ENCODE measurements at places on chromosomes 11 and 22. TPM values are rescaled to one million over a fixed set of nuclear protein-coding genes. Genes with fewer than 3 reads are reported as not detected.
A peak's percentile ranks its signal among the peaks of the same experiment; 100 is the strongest.

OR56A4 gene
- not detected for polyA plus RNA-seq

HBB gene
- polyA plus RNA-seq: 175 TPM

TUBA8 gene
- polyA plus RNA-seq: 1.9 TPM

OR8H2 gene
- polyA plus RNA-seq: not detected

OR10G8 gene
- polyA plus RNA-seq: not detected

DNA sequence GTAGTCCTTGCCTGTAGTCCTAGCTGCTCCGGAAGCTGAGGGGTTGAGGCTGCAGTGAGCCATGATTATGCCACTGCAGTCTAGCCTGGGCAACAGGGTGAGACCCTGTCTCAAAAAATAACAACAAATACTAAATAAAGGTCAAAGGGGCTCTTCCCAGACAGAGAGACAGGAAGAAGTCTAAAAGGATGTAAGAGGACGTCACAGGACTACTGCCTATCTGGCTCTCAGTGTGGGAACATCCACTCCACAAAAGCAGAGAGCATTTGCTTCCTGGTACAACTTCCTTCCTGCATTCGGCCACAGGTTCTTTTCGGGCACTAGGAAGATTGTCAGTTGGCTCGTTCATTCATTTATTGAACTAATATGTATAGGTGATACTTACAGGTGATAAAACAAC lies 110.6 kb downstream of the SGSM3 start:
- no peaks in the 10 kb centered on the region for H3K4me1 ChIP-seq
- no peak overlapping the region for H3K4me3 ChIP-seq
- no peaks in the 10 kb centered on the region for H3K36me3 ChIP-seq

GRCh38 chr11:73308961-73309919 lies 1.2 kb downstream of the ARHGEF17 start:
- peak overlapping the region; percentile 94 for H3K27ac ChIP-seq
- peaks cover 48% of the 10 kb centered on the region for H3K4me1 ChIP-seq
- DNase-seq: peak; percentile 79
- H3K4me3 ChIP-seq: peak overlapping the region; percentile 68
- peaks cover 28% of the 10 kb centered on the region for H3K36me3 ChIP-seq

- no peak for DNase-seq
- H3K36me3 ChIP-seq: no peaks in the 10 kb centered on the region
Measured at GRCh38 chr11:32033491-32033890, 57.4 kb upstream of the RCN1 start.

GRCh38 chr22:41862530-41863266 lies 29.8 kb downstream of the SREBF2 start:
- no peaks in the 10 kb centered on the region for H3K27me3 ChIP-seq
- H3K4me1 ChIP-seq: peaks cover 20% of the 10 kb centered on the region
- no peak for DNase-seq
- no peak overlapping the region for H3K4me3 ChIP-seq

- H3K27me3 ChIP-seq: no peaks in the 10 kb centered on the region
- H3K4me3 ChIP-seq: peak overlapping the region; percentile 99
- no peak for DNase-seq
- peaks cover 75% of the 10 kb centered on the region for H3K4me1 ChIP-seq
- H3K27ac ChIP-seq: peak overlapping the region; percentile 92
Measured at GRCh38 chr11:62544581-62545436, 1.8 kb downstream of the AHNAK start.

DNA sequence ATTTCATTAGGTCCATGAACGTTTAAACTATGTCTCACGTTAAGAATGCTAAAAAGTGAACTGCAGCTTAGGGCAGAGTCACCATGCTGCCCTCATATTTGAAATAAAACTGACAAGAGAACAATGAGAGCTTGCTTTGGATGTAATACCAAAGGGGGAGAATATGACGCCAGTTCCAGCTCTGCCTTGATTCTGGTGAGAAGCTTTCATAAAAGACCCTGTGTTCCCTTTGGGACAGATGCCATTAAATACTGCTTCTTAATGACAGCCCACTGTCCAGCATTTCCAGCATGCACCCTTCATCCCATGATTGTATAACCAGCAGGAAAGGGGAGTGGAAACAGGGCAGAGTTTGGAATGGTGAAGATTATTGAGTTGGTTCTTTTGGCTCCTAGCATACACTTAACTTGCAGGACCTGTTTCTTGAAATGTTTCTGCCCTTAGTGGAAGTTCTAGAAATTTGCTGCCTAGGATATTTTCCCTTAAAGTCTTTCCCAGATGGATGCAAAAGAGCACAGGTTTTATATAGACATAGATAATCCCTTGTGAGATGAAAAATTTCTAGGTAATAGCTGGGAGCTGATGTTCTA lies 139.3 kb upstream of the LDLRAD3 start:
- no peak for DNase-seq
- H3K27me3 ChIP-seq: no peaks in the 10 kb centered on the region
- H3K27ac ChIP-seq: no peak overlapping the region
- H3K4me1 ChIP-seq: no peaks in the 10 kb centered on the region
- H3K4me3 ChIP-seq: no peak overlapping the region

DNA sequence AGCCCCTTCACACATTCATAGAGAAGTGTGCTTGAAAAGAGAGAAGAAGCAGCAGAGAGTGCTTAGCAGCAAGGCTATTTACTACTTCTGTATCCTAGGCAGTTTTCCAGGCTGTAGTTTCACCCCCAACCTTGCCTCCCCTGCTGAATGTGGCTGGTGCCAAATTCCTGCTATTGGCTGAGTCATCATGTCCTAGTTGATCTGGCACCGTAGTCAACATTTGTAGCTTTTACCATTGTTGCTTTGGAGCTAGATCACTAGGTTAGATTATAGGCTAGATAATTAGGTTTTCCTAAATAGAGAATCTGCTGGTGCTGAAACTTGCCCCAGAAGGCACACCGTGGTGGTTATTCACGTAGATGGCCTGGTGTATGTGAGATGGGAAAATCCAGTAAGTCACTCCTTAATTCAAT lies 32.7 kb downstream of the ARHGAP42 start:
- peak overlapping the region; percentile 20 for H3K27ac ChIP-seq
- no peak overlapping the region for H3K4me3 ChIP-seq
- H3K4me1 ChIP-seq: peaks cover 3% of the 10 kb centered on the region
- H3K27me3 ChIP-seq: no peaks in the 10 kb centered on the region
- no peak for DNase-seq
- no peaks in the 10 kb centered on the region for H3K36me3 ChIP-seq

DNA sequence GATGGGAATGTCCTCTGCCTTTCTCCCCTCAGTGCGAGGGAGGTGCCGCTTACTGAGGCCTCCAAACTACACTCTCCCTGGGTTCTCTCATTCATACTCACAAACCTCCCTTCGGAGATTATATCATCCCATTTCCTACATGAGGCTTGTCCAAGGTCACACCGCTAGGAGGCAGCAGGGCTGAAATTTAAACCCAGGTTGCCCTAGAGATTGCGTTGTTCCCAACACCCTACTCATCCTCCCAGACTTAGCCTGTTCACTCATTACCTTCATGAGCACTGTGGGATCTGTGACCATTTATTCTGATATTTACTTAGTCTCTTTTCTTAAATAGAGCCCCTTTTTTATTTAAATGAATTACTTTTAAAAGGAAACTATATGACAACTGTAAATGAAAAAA lies 31.1 kb downstream of the SDHAF2 start:
- no peaks in the 10 kb centered on the region for H3K4me1 ChIP-seq
- no peak overlapping the region for H3K27ac ChIP-seq
- no peak overlapping the region for H3K4me3 ChIP-seq
- no peaks in the 10 kb centered on the region for H3K27me3 ChIP-seq
- H3K36me3 ChIP-seq: peaks cover 2% of the 10 kb centered on the region

DNA sequence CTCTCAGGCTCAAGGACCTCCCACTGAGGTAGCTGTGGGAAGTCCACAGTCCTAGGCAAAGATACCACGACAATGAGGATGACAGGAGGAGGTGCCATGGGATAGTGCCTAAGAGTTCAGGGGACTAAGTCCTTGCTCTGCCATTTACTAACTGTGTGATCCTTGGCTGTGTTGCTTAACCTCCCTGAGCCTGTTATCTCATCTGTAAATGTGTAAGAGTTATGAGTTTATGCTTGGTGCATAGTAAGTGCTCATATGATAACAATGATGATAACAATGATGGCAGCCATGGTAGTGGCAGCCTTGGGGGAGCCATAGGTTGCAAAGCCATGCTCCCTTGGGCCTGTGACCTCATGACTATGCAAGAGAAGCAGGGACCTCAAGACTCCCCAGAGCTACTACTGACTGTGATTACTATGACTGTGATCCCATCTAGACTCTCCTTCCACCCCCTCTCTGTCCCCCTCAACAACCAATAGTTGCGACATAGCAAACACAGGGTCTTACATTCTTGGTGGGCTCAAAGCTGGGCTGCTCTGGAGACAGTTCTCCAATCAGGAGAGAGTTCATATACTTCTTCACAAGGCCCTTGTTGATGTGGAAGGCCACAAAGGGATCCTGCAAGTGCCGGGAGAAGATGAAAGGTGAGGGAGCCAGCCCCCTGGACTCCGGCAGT lies 3.9 kb downstream of the FADS1 start:
- H3K27ac ChIP-seq: no peak overlapping the region
- peaks cover 26% of the 10 kb centered on the region for H3K4me1 ChIP-seq
- peaks cover 9% of the 10 kb centered on the region for H3K36me3 ChIP-seq
- DNase-seq: peak; percentile 78
- no peak overlapping the region for H3K4me3 ChIP-seq

DNA sequence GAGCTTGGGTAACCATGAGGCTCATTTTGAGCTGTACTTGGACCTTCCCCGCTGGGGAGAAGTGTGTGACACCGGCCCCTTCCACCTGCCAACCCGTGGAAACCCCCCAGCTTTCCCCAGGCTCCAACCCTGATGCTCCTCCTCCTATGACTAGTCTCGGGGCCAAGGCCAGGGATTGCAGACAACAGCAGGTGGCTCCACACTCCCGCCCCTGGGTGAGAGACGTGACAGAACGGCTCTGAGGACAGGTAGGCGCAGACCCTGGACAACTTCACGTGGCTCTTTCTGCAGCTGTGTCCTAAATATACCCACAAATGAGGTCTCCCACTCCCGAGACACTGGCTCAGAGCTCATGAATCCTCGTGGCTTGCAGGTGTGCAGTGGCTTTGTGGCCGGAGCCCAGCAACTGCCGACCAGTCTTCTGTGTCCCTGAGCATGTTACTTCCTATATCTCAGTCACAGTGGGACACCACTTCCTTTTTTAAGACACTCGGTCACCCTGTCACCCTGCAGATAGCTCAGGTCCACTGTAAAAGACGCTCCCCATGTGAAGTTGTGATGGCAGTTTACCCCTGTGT lies 55.2 kb downstream of the NECTIN1 start:
- peak; percentile 54 for DNase-seq
- peaks cover 46% of the 10 kb centered on the region for H3K36me3 ChIP-seq
- H3K27ac ChIP-seq: no peak overlapping the region
- no peaks in the 10 kb centered on the region for H3K27me3 ChIP-seq
- no peak overlapping the region for H3K4me3 ChIP-seq

DNA sequence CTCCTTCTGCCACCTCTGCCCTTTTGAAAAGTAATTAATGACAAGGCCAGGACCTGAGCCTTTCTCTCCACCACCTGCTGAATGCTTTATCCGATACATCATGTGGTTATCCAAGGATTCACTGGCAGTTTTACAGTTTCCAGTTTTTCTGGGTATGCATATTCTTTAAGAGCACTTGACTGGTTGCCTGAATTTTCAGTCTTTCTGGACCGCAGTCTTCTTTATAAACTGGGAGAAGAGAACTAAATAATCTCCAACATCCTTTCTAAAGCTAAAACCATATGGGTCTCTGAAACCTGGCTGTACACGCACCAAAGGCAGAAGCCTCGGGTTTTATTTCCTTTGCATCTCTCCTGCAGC lies 65.1 kb downstream of the BTG4 start:
- no peak overlapping the region for H3K27ac ChIP-seq
- no peak for DNase-seq
- no peaks in the 10 kb centered on the region for H3K4me1 ChIP-seq
- H3K4me3 ChIP-seq: no peak overlapping the region

GRCh38 chr11:22922672-22923071 lies 62.4 kb upstream of the CCDC179 start:
- H3K4me3 ChIP-seq: no peak overlapping the region
- peak overlapping the region; percentile 32 for H3K27ac ChIP-seq
- H3K36me3 ChIP-seq: no peaks in the 10 kb centered on the region

DNA sequence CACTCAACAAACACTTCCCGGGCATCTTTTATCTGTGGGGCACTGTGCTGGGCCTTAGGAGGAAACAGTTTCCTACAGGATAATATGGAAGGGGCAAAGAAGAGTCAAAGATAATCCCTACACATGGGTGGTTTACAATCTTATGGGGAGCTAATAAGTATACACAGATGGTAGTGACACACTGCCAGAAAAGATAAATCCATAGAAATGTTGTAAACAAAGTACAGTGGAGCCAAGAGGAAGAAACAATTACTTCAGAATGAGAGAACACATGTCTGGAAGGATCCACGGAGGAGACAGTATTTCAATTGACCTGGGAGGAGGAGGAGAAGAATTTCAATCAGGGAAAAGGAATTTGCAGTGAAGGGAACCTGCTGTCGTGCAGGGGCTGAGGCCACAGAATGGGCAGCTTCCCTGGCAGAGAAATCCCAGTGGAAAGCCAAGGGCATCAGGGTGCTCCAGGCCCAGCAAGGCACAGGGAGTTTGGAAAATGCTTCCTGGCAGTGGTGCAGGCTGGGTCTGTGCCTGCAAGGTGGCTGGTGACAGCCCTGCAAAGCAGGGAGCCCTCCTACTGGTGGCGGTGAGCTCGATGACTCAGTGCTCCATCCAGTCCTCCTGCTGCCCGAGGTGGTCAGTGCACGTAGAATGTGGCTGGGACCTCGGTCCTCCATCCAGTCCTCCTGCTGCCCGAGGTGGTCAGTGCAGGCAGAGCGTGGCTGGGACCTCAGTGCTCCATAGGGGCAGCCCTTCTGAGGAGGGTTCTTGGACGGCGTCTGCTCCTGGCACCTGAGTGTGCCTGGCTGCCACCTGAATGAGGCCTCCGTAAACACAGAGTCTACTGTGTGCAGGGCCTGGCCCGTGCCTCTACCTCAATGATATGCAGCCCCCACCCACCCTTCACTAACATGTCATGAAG lies 444.3 kb upstream of the B3GAT1 start:
- H3K27me3 ChIP-seq: no peaks in the 10 kb centered on the region
- no peaks in the 10 kb centered on the region for H3K36me3 ChIP-seq
- no peak for DNase-seq
- no peak overlapping the region for H3K4me3 ChIP-seq
- no peak overlapping the region for H3K27ac ChIP-seq
- H3K4me1 ChIP-seq: no peaks in the 10 kb centered on the region

DNA sequence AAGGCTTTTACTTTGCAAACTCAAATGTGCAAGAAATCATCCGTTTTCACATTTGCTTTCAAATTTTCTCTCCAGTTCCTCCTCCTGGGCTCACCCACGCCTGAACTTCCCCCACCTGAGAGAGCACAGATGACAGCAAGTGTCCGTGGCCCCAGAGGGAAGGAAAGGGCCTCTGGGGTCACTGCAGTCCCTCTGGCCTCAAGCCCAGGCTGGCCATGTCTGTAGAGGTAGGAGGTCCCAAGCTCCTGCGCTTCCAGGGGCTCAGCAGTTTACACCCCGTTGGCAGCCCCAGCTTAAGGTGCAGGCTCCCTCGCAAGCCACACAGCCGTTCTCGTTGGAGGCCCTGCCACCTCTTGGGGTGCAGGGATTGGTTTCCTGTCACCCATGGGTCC lies 40.5 kb upstream of the PRDM11 start:
- peaks cover 52% of the 10 kb centered on the region for H3K4me1 ChIP-seq
- H3K27ac ChIP-seq: peak overlapping the region; percentile 79
- no peak for DNase-seq
- H3K36me3 ChIP-seq: no peaks in the 10 kb centered on the region
